Activated T-helper 1 cell treated with anti-CD3 and anti-CD28 coated beads, Interleukin-2, amount 50 U/mL, for 16 hours (primary cell): ENCODE measurements at places on chromosomes 5 and 9.

DNA sequence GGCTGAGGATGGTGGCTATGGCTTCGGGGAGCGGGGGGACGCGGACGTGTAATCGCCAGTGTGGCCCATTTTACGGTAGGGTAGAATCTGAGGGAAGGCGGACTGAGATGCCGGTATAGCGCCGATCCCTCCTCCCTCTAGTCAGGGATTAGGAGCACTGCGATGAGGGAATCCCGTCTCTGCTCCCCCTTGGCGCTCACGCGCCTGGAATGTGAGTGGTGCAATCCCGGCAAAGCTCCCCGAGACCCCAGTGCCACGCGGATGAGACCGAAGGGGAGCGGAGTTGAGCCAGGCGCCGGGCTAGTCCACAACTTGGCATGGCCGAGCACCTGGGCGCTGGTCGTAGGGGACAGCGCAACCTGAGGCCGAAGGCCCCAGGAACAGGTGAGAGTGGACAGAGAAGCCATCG is 2.2 kb downstream of the NPR3 start:
- DNase-seq, result no peak

- DNase-seq, result no peak
These were observed 9.8 kb upstream of the CYLC2 start for GRCh38 chr9:102985162-102985895.

DNA sequence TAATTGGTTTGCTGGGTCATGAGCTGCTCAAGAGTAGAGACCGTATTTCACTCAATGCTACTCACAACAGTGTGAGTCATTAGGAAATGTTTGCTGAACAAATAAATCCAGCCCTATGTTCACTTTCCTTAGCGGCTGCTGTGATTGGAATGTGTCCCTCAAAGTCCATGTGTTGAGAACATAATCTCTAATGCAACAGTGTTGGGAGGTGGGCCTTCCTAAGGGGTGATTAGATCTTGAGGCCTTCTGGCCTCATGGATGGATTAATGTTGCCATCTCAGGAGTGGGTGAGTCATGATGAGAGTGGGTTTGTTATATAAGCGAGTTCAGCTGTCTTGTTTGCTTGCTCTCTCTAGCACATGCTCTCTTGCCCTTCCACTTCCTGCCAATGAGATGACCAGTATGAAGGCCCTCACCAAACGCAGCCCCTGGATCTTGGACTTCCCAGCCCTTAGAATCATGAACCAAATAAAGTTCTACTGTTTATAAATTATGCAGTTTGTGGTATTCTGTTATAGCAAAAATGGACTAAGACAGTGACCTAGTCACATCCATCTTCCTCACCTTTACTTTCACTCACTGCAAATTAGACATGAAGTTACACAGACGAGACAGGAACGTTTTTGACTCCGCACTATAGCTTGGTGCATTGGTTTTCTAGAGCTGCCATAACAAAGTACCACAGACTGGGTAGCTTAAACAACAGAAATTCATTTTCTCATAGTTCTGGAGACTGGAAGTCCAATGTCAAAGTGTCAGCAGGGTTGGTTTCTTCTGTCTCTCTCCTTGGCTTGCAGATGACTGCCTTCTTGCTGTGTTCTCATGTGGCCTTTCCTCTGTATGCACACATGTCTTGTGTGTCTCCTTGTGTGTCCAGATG is 50.9 kb upstream of the FAM169A start:
- DNase-seq, result no peak

DNA sequence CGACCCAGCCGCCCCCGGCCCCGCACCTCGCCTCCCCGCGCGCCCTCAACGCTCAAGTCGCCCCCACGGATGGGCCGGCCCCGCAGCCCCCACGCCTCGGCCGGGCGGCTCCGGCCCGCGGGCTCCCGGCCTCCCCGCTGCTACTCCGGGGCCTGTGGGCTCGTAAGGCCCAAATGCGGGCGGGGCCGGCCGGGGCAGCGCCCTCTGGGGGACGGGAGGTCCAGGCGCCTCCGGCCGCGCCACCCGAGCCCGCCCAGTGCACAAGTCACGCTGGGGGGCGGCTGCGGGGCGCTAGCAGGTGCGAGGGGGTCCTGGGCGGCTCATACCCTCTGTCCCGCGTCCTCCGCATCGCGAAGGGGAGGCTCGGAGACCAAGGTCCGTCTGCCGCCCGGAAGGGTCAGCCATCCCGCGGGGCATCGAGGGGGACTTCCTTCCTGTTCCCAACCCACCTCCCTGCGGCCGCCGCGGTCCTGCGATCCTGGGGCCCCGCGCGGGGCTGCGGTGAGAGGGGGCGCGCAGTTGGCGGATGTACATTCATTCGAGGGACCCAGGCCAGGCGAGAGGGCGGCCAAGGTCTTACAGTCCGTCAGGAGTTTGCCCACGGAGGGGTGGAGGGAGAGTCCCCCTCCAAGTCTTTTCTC is at the start of gene CIZ1:
Gene CIZ1, minus strand, starts transcription at position 167 of the 641 bp plus-strand sequence. CDS start 715 bp downstream, outside the sequence.
- peak; percentile 42 for DNase-seq

GRCh38 chr5:122907276-122907675 is 61.9 kb downstream of the SNX24 start:
- no peak for DNase-seq

- no peak for DNase-seq
These were observed 363.2 kb downstream of the GLIS3 start for GRCh38 chr9:3936520-3937235.

- DNase-seq, result no peak
These were observed 486.6 kb downstream of the CCDC171 start for GRCh38 chr9:16039218-16039987.
